ENCODE measurements at places on chromosomes 1 and 21.

DNA sequence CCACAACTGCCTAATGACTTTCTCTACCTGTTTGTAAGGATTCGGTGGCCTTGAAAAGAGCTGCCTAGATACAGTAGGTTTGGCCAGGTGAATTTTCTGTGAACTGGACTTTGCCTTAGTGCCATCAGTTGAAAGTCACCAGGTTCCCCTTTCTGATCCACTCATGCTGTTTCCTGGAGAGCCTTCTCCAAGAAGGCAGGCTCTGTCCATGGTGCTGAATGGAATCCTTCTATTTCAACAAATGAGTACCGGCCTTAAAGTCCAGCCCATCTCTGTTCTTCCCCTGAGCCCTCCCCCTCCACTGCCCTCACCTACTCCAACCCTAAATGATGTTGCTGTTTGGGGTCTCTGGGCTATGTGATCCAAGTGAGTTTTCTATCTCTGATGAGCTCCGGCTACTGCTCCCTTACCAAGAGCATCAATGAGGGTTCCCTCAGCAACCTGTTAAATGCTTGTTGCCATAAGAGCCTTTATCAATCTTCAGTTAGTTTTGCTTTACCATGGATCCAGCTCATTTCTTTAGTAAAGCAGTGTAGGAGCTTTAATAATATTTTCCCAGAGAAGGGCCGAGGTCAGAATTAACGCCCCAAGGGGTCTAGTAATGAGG is 500.4 kb downstream of the PTPRU start:
- DNase-seq: no peak

GRCh38 chr1:45953934-45954847 is 150.8 kb downstream of the MAST2 start:
- no peak for DNase-seq

GRCh38 chr21:15273244-15273643 is 208.4 kb upstream of the NRIP1 start:
- no peak for DNase-seq

DNA sequence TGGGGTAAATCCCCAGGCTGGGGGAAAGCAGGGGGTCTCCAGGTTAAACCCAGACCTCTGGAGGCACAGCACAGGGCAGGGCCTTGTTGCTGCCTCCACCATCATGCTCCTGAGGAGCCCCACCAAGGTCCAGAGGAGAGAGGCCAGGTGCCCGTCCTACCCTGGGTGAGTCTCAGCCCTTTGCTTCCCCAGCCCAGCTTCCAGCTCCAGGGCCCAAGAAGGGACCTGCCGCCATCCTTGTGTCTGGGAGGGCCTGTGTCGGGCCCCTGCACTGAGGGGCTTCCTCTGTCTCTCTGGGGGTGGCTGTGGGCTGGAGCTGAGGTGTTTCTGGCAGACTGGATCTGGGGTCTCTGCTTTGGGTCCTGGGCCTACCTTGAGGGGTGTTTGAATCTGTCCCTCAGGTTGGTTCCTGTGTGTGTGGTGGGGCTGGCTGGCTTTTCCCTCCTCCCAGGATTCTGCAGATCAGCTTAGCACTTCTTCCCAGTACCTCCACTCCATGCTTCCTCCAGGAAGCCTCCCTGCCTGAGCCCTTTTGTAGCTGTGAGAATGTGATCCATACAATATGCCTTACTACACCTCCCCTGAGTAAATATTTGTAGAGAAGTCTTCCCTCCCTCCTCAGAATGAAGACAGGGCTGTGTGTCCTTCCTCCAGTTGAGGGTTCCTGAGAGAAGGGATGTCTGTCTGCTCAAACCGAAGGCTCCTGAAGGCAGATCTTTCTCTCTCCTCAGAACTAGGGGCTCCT is 6.2 kb downstream of the GPR3 start:
- no peak for DNase-seq

DNA sequence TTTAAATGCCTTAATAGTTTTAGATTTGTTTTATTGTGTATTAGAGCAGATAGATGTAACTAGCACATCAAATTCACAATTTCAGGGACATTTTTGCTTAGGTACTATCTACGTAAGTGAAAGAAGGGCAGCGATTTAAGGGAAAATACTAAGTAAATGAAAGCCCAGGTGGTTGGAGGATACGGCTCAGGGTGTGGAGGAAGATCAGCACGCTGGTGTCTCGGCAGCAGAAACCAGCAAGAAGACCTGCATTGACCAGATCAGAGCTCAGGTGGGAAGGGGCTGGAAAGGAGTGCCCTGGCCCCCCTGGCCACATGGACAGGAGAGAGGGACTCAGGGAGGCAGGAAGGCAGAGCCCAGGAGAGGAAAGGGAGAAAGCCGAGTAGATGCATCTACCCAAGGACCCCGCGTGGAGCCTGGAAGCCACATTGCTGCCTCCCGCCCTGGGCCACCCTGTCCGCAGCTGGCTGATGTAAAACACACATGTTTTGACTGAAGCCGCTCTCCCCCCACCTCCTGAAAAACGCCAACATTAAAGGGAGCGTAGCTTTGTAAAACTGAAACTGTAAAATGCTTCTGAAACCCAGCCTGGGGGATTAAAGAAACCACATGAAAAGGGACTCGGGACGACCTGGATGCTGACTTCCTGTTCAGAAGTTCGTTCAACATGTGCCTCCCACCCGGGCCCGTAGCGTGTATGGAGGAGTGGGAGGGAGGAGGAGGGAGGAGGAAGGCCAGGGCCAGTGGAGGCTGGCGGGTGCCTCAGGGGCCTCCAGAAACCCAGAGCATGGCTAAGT is 72.6 kb upstream of the TARDBP start:
- no peak for DNase-seq

GRCh38 chr1:168179438-168180147 is 831 bp downstream of the TIPRL start:
- DNase-seq: no peak

DNA sequence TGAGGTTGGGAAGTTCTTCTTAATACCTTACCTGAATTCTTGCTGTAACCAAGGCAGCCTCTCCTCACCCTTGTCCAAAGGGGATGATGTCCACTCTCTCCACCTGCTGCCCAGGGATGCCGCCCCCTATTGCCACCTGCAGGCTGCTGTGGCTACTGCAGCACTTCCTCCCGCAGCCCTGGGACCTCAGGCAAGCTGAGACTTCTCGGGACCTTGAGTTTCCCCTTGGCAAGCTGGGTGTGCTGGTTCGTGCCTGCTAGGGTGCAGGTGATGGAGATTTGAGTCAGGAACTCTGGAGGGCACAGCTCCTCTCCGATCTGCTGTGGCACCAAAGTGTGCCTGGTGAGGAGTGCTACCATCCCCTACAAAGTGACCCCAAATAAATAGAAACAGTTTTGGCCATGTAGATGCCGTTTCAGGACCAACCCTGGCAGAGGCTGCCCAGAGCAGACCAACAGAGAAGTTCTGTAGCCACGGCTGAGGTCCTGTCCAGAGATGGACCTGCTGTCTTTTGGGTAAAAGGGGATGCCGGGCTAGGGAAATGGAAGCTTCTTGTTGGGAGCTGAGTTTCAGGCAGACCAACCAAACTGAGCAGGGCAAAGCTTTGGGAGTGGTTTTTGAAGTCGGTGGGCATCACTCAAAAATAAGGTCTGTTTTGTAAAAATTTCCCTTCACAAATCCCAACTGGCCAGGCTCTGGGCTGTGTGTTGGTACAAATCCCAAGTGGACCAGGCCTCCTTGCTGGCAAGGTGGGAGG is 31.7 kb downstream of the RUNX3 start:
- DNase-seq: no peak

All from hypothalamus (tissue), 51 donors.